ENCODE measurements at places on chromosomes 13 and 19.

DNA sequence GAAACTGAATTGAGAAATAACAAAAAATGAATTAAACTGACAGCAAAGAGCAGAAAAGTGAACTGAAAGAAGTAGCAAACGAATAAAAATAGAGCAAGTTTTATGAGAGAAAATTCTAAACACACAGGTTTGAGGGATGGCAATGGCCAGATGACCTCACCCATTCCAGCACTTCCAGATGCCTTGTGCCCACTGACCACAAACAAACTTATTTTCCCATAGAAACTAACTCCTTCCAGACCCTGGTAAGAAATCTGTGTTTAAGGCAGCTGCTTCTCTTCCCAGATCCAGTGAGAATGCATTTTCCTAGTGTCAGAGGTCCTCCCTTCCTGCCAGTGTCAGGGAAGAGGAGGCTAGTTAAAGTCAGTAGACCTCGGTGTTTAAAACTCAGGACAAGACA lies 51.7 kb downstream of the RXFP2 start:
- DNase-seq, result no peak

- no peak for DNase-seq
Observed at GRCh38 chr13:81295177-81295576, 954.3 kb upstream of the SPRY2 start.

GRCh38 chr19:52140032-52140710 lies 433 bp upstream of the ZNF616 start:
- DNase-seq, result no peak

GRCh38 chr19:30222428-30222873 lies 149.7 kb upstream of the ZNF536 start:
- DNase-seq, result no peak

GRCh38 chr13:66559093-66559492 lies 671.0 kb downstream of the PCDH9 start:
- no peak for DNase-seq

GRCh38 chr13:103157016-103157415 lies 90.8 kb upstream of the SLC10A2 start:
- DNase-seq, result no peak

DNA sequence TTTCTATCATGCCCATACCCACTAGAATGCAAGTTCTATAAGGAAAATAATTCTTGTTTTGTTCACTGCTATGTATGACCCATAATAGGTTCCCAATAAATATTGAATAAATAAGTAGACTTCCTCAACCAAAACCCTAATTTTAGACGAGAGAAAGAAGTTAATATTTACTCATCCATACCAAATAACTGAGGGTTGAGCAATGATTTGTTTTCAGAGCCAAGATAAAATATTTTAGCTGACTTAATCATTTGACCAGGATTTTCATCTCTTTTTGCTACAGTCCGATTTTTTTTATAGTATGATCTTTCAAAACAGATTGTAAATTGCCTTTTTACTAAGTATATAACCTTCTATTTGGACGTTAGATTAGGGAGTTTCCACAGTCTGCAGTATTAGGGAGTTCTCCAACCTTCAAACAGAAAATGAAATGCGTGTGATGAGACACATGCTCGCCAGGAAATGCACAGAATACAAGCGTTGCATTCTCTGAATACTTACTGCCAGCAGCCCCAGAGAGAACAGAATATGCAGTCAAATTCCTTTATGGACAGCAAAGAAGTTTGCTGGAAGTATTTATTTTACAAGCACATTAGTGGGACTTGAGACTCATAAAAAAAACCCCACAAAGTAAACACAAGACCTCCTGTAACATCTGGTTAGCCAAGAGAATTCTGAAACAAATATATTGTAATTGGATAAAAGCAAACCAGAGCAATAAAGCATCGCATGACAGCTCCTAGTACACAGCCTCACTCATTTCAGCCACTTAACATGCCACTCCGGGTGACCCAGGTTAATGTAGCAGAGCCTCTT lies 230.0 kb downstream of the MYO16 start:
- DNase-seq, result peak; percentile 52

DNA sequence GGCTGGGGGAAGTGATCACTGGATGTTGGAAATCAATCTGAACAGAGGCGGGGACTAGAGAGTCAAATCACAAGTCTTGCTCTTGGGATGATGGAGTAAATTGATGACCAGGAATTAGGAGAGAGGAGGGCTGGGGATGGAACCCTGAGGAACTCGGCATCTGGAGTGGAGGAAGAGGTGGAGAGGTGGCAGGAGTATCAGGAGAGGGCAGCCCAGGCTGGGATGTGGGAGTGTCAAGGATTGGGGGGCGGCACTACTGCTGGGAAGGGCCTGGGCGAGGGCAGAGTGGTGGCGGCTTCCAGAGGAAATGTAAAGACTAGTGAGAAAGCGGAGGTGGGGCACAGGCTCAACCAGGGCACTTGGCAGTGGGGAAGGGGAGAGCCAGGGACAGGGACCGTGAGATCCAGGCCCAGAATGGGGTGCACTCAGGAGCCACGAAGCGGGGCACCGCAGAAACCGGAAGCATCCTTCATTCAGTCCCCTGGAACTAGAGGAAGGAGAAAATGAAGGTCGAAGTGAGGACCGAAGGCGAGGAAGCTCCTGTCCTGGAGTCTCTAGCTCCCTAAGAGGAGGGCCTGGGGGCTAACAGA lies 81.2 kb upstream of the GPR183 start:
- no peak for DNase-seq

- no peak for DNase-seq
Observed at GRCh38 chr13:49062297-49062896, 86.7 kb downstream of the FNDC3A start.

DNA sequence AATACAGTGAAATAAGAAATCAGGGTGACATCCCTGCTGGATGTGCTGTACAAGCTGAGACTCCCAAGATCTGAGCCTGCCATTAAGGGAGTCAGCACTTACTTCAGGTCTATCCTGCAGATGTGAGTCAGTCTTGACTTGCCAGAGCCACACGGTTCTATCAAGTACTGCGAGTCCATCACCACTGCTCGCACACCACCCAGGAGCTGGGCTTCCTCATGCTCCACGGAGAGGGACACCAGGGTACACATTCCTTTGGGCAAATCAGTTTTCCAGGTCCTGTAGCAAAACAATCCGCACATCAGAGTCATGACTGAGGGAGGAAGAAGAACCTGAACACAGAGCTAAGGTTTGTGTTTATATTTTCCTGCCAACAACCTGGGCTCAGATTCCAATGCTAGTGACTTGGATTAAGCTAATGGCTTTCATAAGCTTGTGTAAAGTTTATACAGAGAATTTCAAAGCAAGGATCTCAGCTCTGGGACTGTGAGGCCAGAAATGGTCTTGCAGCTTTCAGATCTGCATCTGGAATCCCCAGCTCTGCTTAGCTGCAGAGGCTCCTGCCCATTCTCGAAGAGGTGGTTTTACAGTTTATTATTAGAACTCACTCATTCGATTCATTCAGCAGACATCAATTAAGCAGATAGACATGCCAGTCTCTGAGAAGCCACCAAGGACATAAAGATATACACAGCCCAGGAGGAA lies 90.6 kb downstream of the KL start:
- no peak for DNase-seq

- DNase-seq, result no peak
Observed at GRCh38 chr13:41621716-41622431, 164.5 kb downstream of the RGCC start.

DNA sequence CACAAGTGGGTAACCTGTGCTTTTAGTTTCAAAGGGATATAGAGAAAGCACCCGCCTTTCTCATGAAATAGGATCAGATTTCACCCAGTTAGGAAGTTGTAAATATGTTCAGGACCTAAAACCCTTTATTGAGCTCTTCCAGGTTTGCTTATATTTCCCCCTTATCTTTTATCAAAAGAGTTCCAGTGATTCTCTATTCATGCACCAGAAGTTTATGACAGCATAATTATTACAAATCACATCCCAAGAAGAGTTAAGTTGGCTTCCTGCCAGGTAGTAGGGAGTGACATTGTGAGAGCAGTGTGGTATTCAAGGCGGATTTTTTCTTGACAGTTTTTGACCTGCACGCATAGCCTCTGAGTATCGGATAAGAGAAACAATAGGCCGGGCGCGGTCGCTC lies 190.3 kb downstream of the STK24 start:
- peak; percentile 79 for DNase-seq

DNA sequence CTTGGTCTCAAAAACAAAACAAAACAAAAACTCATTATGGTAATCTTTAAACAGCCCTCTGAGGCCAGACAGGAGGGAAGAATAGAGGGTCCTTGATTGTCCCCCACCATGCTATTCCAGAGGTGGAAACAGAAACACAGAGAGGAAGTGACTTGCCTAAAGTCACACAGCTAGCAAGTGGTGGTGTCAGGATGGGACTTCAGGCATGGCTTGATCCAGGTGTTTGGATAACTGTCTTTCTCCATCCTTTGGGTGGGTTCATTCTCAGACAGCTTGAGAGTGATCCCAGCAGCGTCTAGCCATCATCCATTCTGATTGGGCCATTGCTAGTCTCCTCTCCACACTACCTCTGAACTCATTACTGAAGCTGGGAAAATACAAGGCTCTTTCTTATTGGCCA lies 12.5 kb downstream of the COLGALT1 start:
- no peak for DNase-seq

DNA sequence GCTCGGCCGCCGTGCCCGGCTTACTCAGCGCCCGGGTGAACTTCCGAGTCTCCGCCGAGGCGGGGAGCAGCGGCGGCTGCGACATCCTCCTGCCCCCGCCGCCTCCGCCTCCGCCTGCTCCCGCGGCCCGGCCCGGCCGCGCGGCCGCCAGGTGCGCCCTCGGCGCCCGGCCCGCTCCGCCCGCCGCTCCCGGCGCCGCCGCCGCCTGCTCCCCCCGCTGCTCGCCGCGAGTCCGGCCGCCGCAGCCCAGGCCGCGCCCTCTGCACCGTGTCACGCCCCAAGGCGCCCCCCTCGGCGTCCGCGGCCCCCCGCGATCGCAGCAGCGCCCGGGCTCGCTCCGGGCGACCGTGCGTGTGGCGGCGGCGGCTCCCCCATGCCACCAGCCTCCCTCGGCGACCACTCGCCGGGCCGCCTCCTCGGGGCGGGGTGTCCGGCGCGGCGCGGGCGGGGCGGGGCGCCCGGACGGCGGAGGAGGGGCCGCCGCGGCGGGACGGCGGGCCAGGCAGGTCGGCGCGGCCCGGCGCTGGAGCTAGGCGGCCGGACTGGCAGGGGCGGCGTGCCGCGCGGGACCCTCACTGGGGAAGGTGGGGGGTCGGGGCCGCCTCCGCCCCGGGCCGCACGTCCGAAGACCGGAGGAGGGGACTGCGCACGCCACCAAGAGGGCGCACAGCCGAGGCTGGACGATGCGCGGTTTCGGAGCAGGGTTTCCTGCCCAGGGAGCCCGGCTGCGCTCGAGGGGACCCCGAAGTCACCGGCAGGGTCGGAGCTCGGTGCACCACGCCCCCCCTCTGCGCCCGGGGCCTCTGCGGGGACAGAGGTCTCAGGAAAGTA lies 108.6 kb upstream of the DOCK9 start:
- DNase-seq, result no peak

- DNase-seq, result no peak
Observed at GRCh38 chr19:16522559-16523377, 19.5 kb downstream of the CHERP start.

- DNase-seq, result no peak
Observed at GRCh38 chr19:36773223-36773579, 594 bp upstream of the ZNF850 start.

DNA sequence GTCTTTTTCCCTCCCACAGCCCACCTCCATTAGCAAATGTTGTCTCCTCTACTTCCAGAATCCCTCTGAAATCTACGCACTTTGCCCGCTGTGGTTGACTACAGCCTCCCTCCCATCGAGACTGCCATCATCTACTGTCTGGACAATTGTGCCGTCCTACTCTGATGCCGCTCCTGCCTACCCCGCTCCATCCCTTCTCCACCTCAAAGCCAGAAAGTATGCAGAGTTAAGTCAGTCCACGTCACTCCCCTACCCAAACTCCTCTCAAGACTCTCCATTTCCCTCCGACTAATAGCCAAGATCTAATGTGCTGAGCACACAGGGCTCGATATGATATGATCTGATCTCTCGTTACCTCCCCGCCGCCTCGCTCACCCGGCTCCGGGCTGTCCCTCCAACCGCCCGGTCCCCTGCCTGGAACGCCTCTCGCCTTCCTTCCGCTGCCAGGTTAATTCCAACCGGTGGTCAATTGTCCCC lies 556 bp downstream of the CACTIN start:
- DNase-seq, result no peak

DNA sequence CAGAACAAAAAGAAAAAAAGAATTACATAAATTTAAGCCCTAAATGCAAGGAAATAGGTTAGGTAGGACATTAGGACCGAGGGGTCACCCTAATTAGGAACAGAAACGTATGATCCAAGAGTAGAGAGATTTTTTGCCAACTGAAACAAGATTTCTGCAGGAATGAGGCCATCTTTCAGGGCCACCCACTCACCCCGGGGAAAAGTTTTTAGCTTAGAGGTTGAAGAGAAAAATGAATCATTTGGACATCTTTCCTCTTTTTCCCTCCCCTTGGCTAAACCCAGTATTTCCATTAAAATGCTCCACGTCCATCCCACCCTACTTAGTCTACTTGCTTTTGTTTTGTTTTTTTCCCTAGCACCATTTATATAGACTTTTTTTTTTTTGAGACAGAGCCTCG lies 10.6 kb upstream of the PNMA8A start:
- DNase-seq, result no peak

DNA sequence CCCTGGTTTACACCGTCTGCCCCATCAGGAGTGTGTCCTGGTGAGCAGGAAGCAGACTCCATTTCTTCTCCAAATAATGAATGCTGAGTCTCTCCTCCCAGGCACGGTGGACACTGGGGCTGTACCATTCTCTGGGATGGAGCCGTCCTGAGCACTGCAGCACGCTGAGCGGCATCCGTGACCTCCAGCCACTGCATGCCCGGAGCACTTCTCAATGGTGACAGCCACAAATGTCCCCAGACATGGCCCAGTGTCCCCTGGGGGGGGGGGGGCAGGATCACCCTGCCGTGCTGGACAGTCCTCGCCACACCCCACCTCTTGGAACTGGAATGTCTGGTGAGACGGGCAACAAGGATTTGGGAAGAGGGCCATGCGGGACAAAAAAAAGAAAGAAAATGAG lies 37.4 kb downstream of the GNG7 start:
- DNase-seq, result no peak

DNA sequence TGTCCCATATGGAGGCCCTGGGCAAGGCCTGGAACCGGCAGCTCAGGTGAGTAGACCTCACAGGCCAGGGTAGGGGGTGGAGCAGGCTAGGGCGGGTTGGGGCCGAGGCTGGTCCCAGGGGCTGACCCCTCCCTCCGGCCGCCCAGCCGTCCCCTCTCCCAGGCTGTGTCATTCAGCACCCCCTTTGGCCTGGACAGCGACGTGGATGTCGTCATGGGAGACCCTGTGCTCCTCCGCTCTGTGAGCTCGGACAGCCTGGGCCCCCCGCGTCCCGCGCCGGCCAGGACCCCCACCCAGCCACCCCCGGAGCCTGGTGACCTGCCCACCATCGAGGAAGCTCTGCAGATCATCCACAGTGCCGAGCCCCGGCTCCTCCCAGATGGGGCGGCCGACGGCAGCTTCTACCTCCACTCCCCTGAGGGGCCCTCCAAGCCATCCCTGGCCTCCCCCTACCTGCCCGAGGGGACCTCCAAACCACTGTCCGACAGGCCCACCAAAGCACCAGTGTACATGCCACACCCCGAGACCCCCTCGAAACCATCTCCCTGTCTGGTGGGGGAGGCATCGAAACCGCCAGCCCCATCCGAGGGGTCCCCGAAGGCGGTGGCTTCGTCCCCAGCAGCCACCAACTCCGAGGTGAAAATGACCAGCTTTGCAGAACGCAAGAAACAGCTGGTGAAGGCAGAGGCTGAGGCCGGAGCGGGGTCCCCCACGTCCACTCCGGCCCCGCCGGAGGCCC lies 16.0 kb downstream of the CAMSAP3 start:
- no peak for DNase-seq

- DNase-seq, result peak; percentile 84
Observed at GRCh38 chr13:113393563-113394338, 29.8 kb upstream of the GRTP1 start.

Data from NCI-H1105 treated with DMSO at 0.1 percent for 48 hours (cell line).